ENCODE measurements at places on chromosomes 13 and 19.

- no peak for DNase-seq
Observed at GRCh38 chr13:29621051-29621800, 25.7 kb upstream of the SLC7A1 start.

GRCh38 chr13:106753251-106753650, 185.3 kb upstream of the ARGLU1 start:
- no peak for DNase-seq

DNA sequence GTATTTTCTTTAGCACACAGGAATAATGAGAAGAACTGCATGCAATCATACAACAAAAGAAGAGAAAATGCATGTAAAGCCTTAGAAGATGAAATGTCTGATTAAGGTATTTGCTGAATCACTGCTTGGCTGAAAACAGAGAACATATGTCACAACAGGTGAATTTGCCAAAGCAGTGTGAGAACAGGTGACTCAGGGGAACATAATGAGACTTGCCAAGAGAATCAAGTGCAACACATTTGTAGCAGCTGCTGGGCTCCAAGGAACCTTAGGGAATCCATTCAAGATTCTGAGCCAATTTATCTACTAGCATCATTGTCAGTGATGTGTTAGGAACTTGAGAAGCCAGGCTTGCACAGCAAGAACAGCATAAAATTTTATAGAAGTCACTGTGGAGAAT, 273.1 kb downstream of the PCDH20 start:
- no peak for DNase-seq

- DNase-seq = no peak
Observed at GRCh38 chr13:107870400-107870799, 344.9 kb downstream of the LIG4 start.

GRCh38 chr19:34953092-34953491, 10.9 kb downstream of the ZNF792 start:
- no peak for DNase-seq

GRCh38 chr19:35561436-35561835, 2.0 kb downstream of the ATP4A start:
- no peak for DNase-seq

DNA sequence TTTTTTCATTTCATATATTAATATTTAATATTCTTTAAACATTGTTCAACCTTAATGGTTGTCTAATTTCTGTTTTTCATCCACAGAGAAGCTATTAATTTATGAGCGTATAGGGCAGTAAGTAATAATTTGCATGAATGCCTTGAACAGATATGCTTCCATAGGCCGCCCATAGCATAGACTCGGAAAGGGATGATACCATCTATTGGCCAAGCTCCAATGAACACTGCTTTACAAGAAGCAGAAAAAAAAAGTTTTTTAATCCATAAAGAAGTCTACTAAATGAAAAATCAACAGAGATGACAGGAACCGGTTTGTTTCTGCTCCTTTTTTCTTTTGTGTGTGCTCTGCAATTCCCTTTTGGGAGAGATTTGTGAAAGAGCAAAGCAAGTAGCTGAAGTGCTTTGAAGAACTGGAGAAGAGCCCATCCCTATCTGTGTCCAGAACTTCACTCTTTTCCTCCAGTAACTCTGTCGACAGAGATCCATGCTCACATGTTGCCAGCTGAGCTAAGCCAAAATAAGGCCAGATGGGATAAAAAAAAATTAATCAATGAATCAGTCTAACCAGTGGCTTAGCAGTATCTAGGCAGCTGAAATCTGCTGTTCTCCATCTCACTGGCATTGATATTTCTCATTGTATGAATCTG, 215.9 kb upstream of the SOX21 start:
- no peak for DNase-seq

- no peak for DNase-seq
Observed at GRCh38 chr19:44987148-44987675, 14.1 kb upstream of the RELB start.

DNA sequence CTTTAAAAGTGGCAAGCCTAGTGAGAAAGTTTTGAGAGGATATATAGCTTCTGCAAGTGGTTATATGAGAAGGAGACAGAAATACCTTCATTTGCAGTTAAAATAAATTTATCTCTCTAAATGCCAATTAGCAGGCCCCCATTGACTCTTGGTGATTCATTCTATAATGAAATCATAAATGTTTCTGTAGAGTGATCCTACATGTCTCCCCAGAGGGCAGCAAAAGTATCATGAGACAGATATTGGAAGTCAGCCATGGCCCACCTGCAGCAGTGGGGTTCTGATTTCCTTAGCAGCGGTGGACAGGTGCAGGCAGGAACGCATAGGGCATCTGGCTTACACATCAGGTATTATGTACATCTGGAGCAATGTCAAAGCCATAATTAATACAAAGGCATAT, 385.4 kb upstream of the SLC10A2 start:
- DNase-seq = no peak

GRCh38 chr19:29678484-29679106, 13.3 kb downstream of the PLEKHF1 start:
- no peak for DNase-seq

DNA sequence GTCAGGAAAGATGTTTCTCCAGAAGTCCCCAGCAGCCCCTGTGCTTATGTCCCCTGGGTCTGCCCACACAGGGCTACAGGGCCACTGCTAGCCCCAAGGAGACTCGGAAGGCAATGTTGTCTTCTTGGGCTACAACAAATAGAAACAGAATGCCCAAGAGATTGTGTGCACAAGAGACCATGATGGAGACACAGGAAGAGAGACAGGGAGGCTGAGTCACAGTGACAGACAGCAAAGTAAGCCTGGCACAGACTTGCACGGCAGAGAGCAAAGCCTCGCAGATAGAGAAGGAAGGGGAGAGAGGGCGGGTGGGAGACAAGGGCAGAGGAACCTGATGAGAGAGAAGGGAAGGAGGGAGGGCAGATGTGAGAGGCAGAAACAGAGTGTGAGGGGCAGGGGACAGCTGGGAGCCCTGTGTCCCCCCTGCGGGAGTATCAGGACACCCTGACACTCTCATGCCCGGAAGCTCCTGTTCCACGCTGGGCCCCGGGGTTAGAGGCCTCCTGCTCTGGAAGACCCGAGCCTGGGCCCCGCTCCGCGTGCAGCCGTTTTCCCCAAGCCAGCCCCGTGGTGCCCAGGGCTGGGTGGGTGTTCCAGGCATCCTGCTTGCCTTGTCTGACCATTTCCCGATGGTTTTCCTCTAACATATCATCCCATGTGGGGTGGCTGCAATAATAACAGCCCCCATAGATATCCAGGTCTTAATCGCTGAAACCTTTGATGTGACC, 2.7 kb upstream of the PLA2G4C start:
- no peak for DNase-seq

DNA sequence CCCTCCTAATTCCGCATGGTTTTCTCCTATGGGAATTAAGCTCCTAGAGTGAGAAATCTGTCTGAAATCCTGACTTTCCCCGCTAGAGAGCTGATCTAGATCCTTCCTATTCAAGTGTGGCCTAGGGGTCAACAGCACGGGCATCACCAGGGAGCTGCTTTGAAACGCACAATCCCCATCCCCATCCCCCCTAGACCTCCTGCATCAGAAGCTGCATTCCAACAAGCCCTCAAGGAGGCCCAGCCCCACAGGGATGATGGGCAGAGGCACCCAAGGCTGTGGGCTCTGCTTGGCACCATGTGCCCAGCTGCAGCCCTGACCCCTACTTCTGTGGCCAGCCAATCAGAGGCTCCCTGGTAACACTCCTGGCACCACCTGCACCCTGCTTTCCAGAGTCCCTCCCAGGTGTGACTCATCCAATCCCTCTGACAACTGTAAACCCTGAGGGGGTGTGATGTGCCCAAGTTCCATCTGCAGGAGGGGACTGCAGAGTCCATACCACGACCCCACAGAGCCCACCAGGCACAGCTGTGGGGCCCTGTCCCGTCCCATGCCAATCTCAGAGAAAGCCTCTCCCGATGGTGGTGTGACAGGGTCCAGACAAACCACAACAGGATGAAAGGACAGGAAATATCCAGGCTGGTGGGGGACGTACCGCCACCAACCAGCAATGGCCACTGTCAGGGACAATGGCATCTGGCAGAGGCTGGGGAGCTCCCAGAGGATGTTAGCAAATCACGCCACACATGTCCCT, 19.8 kb upstream of the SLC35E1 start:
- no peak for DNase-seq

DNA sequence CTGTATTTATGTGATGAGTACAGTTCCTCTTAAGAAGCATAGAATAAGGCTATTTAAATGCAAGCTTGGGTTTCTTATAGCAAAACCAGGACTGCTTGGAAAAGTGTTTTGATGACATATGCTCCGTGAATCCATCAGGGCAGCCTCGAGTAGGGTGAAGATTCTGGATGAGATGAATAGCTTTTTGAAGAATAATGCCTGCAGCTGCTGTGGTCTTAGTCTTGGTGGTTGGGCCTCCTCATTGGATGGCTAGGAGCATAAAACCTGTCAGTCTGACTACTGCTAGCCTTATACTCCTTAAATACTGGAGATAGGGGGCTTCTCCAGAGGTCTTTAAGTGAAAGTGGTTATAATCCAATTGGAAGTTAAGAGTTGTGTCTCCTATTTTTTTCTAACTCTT, 704.3 kb downstream of the FGF9 start:
- no peak for DNase-seq

- no peak for DNase-seq
Observed at GRCh38 chr13:89343165-89343564, 1672.0 kb downstream of the SLITRK5 start.

DNA sequence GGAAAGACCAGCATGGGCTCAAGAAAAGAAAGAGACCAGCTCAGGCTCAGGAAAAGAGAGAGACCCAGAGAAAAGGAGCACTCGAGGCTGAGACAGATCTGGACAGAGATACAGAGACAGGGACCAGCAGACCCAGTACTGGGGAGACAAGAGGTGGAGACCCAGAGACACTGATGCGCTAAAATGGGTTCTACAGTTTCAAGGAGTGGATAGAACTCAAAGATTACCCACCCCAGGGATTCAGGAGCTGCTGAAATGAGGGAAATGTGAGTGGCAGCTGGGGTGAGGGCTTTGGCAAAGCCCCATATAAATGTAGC, 609 bp upstream of the ZSCAN18 start:
- DNase-seq = no peak

DNA sequence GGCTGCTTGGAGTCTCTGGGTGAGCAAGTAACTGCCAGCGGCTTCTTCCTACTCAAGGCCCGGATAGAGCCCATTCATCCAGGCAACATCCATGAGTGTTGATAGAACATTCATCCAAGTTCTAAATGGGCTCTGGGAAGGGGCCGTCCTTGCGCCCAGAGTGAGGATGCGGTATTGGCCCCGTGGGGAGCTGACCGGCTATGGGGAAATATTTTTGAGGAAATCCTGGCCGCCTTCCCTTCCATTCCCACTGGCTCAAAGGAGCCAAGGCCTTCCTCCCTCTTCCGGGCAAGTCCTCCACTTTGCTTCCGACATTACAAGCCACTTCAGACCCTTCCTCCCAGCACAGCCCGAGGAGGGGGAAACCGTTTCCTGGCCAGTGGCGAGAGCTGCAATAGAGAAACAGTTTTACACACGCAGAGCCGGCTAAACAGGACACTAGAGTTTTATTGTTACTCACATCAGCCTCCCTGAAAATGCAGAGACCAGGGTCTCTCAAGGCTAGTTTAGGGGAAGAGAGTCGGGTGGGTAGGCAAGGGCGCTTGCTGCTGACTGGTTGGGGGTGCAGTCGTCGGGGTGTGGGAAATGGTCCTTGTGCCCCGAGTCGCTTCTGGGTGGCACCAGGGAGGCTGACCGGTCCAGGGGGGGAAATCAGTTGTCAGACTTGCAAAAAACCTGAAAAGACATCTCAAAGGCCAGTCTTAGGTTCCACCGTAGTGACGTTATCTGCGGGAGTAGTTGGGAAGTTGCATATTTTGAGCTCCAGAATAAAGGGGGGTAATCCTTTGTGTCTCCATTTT, 37.5 kb downstream of the C13orf46 start:
- DNase-seq = no peak

DNA sequence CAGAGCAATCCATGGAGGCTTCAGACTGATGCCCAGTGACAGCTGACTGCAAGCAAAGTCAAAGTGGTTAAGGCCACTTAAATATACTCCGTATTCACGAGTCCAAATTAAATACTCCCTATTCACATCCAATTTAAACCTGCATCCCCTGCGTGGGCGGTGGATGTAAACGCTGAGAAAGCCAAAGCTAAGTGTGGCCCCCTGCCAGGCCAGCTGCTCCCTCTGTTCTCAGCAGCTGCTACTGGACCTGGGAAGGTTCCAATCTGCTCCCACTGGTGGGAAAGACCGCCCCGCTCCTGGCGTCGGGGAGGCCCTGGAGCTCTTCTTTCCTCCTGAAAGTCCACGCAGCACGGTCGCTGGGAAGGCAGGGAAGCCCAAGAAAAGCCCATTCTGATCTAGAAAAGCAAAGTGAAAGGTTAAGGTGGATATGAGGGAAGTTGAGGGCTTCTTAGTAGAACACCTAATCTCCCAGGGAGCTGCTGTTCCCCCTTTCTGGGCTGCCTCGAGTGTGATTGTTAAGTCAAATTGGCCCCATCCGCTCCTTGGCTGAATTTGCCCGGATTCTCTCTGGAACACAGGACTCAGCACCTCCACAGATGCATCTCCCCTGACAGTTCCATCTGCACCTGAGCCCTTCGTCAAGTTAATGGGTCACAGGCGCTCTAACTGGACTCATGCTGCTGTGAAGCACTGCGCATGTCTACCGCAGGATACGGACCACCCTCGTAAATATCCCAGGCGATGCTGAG, 205.5 kb downstream of the USP12 start:
- DNase-seq = no peak

DNA sequence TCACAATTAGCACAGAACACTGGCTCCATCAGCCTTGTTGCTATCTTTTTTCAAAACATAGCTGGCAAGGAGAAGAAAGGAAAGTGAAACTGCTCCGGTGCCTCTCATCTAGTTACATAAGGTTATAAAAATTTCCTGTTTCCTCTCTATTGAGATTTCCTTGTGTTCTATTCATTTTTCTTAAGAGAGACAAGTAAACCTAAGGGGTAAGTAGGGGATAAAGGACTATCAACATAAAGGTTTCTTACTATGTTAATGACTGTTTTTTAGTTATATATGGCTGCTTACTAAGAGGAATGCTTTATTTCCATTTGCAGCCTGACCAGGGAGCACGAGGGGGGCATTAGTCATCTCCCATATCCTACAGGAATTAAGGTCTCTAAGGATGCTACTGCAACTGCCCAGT, 73.2 kb upstream of the MLNR start:
- no peak for DNase-seq

DNA sequence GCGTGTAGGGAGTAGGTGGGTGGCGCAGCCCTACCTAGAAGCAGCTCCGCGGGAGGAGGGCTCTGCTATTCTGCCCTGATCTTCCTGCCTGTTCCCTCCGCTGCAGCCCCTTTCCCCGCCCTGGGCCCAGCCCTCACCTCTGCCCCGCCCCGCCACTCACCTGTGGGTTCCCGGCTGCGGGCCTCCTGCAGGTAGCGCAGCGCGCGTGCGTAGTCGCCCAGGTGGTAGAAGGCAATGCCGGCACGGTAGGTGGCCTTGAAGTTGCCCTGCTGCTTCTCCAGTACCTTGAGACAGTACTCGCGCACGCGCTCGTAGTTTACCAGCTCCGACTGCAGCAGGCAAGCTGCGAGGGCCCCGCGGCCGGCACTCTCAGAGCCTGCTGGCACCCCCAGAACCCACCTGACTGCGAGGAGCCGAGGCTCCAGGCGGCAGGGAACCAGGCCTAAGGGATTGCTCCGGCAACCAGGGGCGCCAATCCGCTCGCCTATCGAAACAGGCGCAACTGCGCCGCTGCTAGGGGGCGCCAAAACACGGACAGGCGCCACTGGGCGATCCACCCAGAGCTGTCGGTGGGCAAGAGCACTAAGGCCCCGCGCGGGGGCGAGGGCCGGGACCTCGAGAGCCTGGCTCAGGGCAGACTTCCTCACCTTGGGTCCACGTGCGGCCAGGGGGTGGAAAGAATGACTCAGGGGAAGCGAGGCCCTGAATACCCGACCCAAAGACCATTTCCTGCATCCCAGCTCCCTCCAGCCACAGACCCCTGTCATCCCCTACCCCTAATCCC, 965 bp downstream of the TTC9B start:
- DNase-seq = no peak
